ENCODE measurements at places on chromosomes 7 and 10. TPM values are rescaled to one million over a fixed set of nuclear protein-coding genes. Genes with fewer than 3 reads are reported as not detected.

- no peaks in the 10 kb centered on the region for H3K27me3 ChIP-seq
- no peak overlapping the region for H3K4me3 ChIP-seq
- no peak for DNase-seq
- no peaks in the 10 kb centered on the region for H3K4me1 ChIP-seq
- H3K27ac ChIP-seq: no peak overlapping the region
These were observed 193.2 kb downstream of the ELFN1 start for GRCh38 chr7:1863091-1863900.

The PHKG1 gene
- 2.8 TPM for total RNA-seq

GRCh38 chr10:4227586-4227985 lies 442.6 kb upstream of the KLF6 start:
- no peak for DNase-seq
- H3K27ac ChIP-seq: no peak overlapping the region
- no peaks in the 10 kb centered on the region for H3K27me3 ChIP-seq
- H3K4me1 ChIP-seq: no peaks in the 10 kb centered on the region

The KCNH2 gene
- total RNA-seq: 0.16 TPM

The MXI1 gene
- total RNA-seq: 79.5 TPM

DNA sequence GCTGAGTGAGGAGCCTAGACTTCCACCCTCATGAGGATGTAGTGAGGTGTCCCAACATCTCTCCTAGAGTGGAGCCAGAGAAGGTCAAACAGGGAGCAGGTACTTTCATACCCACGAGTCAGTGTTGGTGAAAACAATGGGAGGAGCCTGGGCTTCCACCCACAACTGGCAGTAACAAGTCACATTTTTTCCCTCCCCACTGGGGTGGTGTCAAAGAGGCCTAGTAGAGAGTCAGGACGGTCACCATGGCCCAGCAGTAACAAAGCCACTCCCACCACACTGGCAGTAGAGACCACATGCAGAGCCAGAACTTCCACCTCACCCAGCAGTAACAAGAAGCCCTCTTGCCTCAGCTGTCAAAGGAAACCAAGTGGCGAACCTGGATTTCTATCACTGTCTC lies 280.2 kb upstream of the IMMP2L start:
- H3K4me3 ChIP-seq: no peak overlapping the region
- no peaks in the 10 kb centered on the region for H3K27me3 ChIP-seq
- no peak for DNase-seq
- H3K27ac ChIP-seq: no peak overlapping the region

Measured in breast epithelium (tissue), 4 donors.